Stimulated activated CD8-positive, alpha-beta memory T cell treated with anti-CD3 and anti-CD28 coated beads, Interleukin-4, amount 100 ng/mL, for 1 hour (primary cell): ENCODE measurements at places on chromosomes 5 and 9.

GRCh38 chr5:57184322-57184721, 10.5 kb downstream of the GPBP1 start:
- DNase-seq, result no peak

GRCh38 chr5:124641154-124641792, 105.2 kb downstream of the ZNF608 start:
- no peak for DNase-seq

DNA sequence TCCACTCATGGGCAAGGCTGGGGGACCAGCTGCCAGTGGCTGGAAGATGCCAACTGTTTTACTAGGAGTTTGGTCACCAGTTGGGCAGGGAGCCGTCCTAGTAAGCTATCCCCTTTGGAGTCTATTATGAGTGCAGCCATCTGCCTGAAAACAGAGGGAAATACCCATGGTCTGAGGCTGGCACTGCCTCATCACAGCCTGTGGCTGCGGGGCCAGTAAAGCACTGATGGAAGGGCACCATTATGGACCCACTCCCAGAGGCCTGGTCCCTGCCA, 187.2 kb upstream of the PANK3 start:
- DNase-seq, result no peak

- DNase-seq, result no peak
Measured at GRCh38 chr9:81619353-81620001, 69.9 kb downstream of the TLE1 start.

- DNase-seq, result no peak
Measured at GRCh38 chr5:39253196-39253595, 33.8 kb upstream of the FYB1 start.

DNA sequence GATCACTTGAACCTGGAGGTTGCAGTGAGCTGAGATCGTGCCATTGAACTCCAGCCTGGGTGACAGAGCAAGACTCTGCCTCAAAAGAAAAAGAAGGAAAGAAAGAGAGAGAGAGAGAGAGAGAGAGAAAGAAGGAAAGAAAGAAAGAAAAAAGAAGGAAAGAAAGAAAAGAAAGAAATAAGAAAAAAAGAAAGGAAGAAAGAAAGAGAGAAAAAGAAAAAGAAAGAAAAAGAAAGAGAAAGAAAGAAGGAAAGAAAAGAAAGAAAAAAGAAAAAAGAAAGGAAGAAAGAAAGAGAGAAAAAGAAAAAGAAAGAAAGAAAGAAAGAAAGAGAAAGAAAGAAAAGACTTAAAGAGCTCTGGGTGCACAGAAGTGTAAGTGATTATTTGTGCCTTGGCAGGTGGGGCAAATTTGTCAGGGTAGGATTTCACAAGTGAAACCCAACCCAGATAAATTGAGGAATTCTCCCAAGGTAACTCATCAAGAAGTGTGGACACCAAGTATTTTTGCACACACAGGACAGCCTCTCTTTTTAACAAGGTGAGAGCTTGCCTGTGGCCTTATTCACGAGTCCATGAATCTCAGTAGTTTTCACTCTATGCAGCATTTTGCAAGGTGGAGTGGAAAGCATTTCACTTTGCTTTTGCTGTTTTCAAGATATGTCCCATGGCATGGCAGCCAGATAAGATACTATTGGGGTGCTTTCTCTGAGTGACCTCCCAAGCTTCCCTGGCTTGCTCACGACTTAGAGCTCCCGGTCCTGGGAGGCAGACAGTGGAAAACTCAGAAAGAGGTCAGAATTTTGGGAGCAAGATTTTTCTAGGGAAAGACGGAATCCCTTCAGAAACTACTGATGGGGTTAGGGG, 57.8 kb downstream of the C9orf153 start:
- DNase-seq, result no peak
